ENCODE measurements at places on chromosomes 7 and 10. TPM values are rescaled to one million over a fixed set of nuclear protein-coding genes. Genes with fewer than 3 reads are reported as not detected.

STEAP1B gene
- 5.4 TPM for total RNA-seq

LRRC4 gene
- total RNA-seq, result not detected

EFCAB10 gene
- total RNA-seq, result 3.6 TPM

DRGX gene
- not detected for total RNA-seq

GPR26 gene
- total RNA-seq, result not detected

SPACDR gene
- 0.43 TPM for total RNA-seq

CYP3A7 gene
- total RNA-seq, result not detected

MPP7 gene
- 0.38 TPM for total RNA-seq

STEAP1 gene
- 3.8 TPM for total RNA-seq

CFAP46 gene
- total RNA-seq, result 2.1 TPM

CTAGE4 gene
- total RNA-seq, result 0.12 TPM

WEE2 gene
- total RNA-seq, result not detected

SYNPO2L gene
- total RNA-seq, result not detected

HNRNPA2B1 gene
- 284 TPM for total RNA-seq

MKX gene
- 1.1 TPM for total RNA-seq

C10orf67 gene
- 0.09 TPM for total RNA-seq

SPDYE11 gene
- total RNA-seq, result 0.54 TPM

DNA sequence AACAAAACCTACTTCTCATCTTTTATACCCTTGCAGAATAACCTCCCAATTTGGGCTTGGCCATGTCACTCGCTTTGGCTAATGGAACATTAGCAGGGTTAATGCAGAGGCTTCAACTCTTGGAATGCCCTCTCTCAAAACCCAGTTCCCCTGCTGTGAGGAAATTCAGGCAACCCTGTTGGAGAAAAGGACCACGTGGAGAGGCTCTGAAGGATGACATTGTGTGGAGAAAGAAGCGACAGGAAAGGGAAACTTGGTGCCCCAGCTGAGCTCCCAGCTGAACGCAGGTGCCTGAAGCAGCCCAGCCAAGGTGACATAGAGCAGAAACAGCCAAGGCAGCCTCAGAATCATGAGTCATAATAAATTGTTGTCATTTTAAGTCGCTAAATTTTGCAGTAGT, 214.2 kb upstream of the GHITM start:
- DNase-seq, result no peak

GRCh38 chr7:1890289-1891235, 220.5 kb downstream of the ELFN1 start:
- DNase-seq, result no peak

- DNase-seq, result no peak
These were observed 3.6 kb downstream of the SEC23IP start for GRCh38 chr10:119896061-119896655.

DNA sequence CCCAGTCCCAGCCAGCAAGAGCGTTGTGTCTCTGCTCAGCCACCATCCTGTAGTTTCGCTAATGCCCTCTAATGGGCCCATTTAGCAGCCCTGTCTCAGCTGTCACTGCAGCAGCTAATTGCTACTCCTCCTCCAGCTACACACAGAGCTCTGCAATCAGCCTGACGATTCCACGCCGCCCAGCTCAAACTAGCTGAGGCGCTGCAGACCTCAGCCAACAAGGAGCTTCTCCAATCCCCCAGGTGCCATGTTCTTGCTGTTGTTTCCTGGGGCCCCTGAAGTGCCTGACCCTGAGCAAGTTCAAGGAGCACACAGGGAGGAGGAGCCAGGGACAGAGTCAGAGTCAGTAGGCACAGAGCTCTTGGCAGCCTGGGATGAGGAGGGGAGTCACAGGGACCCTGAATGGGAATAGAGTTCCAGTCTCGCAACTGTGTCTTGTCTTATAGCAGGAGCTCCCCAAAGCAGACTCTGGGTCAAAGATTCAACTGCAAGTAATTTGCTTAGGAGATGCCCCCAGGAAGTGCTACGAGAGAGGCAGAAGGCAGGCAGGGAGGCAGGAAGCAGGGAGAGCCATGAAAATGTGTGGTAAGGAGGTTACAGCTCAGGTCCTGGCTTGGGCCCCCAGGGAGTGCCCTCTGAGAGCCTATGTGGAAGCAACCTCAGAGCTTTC, 135.8 kb upstream of the UNC5B start:
- no peak for DNase-seq

GRCh38 chr7:163298-163695, 29.1 kb upstream of the FAM20C start:
- DNase-seq, result no peak

DNA sequence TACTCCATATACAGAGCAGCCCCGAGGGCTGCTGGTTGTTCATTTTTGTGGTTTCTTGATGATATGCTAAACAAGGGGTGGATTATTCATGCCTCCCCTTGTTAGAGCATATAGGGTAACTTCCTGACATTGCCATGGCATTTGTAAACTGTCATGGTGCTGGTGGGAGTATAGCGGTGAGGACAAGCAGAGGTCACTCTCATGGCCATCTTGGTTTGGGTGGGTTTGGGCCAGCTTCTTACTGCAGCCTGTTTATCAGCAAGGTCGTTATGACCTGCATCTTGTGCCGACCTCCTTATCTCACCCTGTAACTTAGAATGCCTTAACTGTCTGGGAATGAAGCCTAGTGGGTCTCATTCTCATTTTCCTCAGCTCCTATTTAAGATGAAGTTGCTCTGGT, 31.3 kb downstream of the GNAT3 start:
- DNase-seq, result no peak

GRCh38 chr10:47033541-47034270, 122.5 kb downstream of the PTPN20 start:
- no peak for DNase-seq

DNA sequence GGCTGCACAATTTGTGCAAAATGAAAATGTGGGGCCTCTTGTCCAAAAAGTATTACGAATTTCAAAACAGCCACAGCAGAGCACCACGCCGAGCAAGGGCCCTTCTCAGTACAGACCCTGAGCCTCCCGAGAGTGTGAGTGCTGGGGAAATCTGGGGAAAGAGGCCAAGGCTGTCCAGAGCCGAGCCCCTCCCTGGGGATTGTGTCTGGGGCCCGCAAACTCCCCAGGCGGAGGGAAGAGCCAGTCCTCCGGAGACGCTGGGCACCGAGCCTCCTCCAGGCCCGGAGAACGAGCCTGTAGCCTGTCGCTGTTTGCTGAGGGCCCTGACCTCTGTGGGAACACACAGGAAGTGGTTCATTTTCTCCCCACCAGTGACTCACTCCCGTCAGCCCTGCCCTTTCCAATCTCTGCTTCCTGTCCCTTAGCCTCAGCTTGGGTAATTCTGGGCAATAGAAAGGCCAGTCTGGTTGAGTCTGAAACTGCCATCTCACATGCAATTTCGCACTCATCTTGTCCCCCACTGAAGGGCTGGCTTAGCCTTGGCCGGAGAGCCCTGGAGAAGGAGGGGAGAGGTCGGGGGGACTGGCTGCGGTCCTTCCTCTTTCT, 19.5 kb upstream of the GNA12 start:
- peak; percentile 92 for DNase-seq

DNA sequence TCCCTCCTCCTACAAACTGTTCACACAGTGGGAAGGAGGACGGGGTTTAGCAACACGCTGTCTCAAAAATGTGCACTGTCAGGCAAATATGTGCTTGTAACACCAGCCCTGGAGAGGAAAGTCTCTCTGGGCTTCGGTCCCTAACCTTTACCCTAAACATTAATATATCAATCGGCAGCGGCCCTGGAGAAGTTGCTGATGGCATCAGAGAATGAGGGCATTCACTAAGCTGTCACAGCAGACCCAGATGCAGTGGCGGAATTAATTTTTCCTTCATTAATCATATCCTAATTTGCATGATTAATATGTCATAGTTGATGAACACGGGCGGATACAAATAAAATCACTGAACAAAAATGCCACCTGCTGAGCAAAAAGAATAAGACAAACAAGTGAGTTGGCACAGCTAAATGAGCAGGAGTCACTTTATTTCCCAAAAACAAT, 45.2 kb upstream of the INSIG1 start:
- DNase-seq, result no peak

DNA sequence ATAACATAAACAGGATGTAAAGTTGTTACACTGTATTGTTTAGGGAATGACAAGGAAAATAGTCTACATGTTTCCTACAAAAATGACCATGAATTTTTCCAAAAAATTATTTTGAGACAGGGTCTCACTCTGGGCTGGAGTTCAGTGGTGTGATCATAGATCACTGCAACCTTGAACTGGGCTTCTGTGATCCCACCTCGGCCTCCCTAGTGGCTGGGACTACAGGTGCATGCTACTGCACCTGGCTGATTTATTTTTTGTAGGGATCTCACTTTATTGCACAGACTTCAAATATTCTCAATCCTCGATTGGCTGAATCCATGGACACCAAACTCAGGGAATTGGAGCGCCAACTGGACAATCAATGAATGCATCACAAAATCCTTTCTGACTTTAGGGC, 6.6 kb downstream of the CHCHD2 start:
- no peak for DNase-seq

GRCh38 chr10:21169271-21169670, 272.2 kb upstream of the NEBL start:
- DNase-seq, result no peak

GRCh38 chr10:30786131-30786530, 156.6 kb upstream of the LYZL2 start:
- DNase-seq, result no peak

DNA sequence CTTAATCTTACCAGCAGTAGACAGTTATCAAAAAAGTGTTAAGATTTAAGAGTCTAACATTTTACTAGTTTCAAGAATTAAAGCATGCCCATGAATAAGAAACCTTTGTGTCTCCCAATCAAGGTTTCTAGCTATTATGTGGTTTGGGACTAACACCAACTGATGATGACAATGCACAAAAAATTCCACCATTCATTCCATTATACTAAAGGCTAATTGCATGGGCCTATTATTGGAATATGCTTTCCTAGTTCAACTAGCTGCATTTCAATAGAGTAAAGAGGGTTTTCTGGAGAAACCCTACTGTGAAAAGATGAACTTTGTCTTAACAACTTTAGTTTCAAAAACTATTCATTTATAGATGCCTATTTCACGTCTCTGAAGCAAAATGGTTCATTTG, 44.6 kb downstream of the UBE2H start:
- no peak for DNase-seq

- DNase-seq, result no peak
These were observed 31.8 kb upstream of the PRSS1 start for GRCh38 chr7:142717453-142717852.

DNA sequence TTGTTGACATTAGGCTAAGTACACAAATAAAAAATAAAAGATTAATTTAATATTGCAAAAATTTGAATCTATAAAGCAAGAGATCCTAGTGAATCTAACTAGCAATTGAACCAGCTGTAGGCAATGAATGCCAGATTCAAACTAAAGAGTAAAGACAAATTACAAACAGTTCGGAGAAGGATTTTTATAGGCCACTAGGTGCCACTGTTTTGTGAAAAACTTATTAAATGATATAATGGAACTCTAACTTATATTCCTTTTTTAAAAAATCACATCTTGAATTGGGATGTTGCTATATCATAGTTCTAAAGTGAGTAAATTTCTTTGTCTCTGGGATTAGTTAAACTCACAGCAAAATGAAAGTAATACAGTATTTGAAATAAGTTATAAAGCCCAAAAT, 39.1 kb upstream of the GNAI1 start:
- DNase-seq, result peak; percentile 7

DNA sequence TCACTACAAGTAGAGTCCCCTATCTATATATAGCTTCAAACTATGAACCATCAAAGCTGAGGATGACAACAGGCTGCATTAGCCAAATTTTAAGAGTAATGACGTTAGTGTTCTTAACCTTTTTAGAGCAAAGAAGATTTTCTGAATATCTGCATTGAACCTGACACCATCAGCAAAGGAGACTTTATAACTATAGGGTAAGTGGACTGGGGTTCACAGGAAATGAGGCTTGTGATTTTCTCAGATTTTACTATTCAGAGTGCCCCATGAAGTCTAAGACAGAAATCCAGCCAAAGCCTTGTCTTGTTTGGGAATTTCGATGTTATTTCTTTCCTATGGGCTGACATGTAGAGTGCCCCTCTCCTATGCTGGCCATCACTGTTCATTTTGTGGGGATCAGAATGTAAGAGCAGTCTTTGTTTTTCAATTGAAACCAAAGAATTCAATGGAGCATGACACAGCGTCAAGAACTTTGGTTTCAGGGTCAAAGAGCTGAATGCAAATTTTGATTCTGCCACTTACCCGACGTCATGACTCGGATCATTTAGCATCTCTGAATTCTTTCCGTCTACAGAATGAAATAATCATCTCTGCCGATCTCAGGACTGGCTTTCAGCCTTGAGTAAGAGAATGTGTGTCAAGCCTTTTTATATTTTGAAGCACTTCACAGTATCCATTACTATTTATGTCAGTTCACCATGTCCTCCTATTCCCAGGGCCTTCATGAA, 52.7 kb downstream of the DENND11 start:
- DNase-seq, result no peak

DNA sequence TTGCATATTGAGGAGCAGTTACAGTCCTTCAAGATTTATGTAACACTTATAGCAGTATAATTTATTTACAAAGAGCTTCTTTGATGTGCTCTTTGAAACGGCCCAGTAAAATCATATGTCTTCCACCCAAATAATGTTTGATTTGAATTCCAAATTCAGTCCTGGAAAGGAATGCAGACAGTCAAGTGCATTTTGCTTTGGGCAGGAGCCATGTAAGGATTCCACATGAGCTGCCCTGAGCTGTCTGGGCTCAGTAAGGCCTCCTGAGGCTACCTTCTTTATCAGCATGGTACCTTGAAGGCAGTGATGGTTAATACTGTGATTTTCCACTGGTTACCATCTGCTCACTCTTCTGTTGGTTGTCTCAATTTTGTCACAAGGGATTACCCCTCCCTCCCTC, 41.6 kb upstream of the LHFPL3 start:
- DNase-seq, result no peak

- DNase-seq, result no peak
These were observed 491.7 kb downstream of the CCSER2 start for GRCh38 chr10:84820120-84820519.

DNA sequence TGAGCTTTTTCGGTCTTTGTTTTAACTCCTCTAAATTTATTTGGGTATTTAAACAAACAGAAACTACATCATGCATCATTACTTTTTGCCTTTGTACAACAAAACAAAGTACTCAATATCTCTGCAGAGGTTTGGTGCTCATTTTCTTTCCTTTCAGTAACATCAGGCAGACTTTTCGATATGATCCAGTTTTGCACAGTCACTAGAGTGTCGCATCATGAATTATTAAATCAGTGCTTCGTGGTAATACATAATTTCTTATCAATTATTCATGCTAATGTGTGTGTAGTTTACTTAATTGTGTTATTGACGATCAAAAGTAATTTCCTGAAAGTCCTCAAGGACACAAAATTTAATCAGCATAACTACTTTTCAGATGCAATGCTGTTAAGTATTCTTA, 31.8 kb downstream of the DRGX start:
- DNase-seq, result no peak

DNA sequence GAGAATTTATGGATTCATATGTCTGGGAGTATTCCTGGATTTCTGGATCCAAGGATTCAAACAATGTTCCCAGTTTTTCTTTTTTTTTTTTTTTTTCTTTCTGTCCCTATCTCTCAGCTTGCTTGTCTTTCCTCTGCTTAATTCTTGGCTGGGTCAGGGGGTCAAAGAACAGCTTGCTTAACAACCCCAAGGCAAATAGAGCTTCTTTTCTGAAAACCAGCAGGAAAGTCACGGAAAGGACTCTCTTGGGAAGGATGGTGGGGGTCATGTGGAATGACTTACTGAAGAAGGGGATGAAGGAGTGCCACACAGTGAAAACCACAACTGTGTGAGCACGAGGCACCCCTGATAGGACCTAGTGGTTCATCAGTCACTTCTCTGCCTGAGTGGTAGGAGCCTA, 36.1 kb downstream of the GRK5 start:
- DNase-seq, result no peak

Data from NCI-H460 (cell line).